ENCODE measurements at places on chromosomes 13 and 19.

- no peak for DNase-seq
Observed at GRCh38 chr13:101838323-101838722, 385.8 kb downstream of the ITGBL1 start.

DNA sequence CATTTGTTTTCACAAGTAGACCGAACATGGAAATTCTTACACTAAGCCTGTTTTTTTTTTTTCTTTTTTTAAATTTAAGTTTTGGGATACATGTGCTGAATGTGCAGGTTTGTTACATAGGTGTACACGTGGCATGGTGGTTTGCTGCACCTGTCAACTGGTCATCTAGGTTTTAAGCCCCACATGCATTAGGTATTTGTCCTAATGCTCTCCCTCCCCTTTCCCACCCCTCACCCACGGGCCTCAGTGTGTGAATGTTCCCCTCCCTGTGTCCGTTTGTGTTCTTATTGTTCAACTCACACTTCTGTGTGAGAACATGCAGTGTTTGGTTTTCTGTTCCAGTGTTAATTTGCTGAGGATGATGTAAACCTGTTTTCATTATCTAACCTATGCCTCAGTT, 2.6 kb downstream of the NLRP4 start:
- no peak for DNase-seq

DNA sequence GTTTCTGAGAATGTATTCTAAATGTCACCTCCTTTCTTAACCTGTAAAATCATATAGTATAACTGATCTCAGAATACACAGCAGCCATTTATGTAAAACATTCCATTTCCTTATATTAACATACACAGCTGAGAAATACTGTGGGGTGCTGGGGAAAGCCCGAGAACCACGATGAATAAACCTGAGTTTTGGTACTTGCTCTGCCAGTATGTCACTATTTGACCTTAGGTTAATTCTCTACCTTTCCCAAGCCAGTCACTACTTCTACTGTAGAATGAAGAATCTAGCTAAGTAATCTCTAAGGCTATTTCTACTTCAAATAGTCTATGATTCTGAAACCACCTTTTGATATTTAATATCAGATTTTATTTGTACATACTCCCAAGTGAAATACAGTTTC, 173.7 kb downstream of the TBC1D4 start:
- DNase-seq: no peak

GRCh38 chr19:12680034-12680433, 1.6 kb downstream of the DHPS start:
- no peak for DNase-seq

GRCh38 chr19:18193388-18194180, 566 bp downstream of the MPV17L2 start:
- DNase-seq: no peak

GRCh38 chr13:44276061-44276460, 97.6 kb upstream of the SERP2 start:
- no peak for DNase-seq

DNA sequence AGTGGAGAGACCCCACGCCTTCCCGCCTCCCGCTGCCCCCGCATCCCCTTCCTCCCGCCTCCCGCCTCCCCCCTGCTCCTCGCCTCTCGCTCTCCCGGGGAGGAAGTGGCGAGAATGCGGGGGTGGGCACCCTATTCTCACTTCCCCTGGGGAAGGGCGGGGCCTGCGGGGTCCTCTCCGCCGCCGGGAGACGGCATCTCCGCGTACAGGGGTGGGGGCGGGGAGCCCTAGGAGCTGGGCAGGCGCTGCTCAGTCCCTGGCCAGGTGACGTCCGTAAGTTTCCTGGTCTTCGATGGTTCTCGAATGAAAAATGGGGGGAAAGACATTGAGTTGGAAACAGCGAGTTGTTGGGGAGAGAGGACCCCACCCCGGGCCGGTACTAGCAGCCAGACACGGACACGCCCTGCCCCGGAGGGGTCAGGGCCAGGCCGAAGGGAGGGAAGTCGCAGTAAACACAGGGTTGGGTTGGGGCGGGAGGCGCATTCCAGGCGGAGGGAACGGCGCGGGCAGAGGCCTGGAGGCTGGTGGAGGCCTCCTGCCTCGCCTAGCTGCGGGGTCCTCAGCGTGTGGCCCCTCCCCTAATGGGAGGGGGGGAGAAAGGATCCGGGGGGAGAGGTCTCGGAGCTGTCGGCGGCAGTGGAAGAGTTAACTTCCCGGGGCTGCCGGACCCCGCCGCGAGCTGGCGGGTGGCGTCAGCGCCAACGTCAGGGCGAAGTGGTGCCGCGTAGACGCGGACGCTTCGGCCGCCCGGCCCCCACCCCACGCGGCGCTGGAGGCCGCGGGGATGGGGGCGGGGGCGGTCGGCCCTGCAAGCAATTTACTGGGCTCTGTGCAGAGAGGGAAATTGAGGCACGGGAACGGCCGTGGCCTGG, 10.4 kb upstream of the JUND start:
- peak; percentile 56 for DNase-seq

DNA sequence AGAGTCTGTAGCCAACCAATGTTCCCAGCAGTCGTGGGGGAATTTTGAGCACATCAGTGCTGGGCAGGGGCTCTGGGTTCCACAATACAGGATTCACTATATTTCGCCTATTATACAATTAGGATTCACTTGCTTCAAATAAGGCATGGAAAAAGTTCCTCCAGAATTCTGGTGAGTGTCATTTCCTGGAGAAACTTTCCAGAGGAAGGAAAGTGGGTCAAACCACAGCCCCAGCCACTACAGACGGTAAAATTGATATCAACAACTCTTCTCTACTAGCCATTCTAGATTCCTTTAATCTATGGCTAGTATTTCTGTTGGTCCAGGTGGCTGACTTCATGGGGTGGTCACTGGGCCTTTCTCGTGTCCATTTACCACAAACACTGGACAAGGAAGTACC, 10.5 kb downstream of the MYCBP2 start:
- no peak for DNase-seq

GRCh38 chr19:48419158-48419920, 25.9 kb downstream of the GRIN2D start:
- peak; percentile 61 for DNase-seq

DNA sequence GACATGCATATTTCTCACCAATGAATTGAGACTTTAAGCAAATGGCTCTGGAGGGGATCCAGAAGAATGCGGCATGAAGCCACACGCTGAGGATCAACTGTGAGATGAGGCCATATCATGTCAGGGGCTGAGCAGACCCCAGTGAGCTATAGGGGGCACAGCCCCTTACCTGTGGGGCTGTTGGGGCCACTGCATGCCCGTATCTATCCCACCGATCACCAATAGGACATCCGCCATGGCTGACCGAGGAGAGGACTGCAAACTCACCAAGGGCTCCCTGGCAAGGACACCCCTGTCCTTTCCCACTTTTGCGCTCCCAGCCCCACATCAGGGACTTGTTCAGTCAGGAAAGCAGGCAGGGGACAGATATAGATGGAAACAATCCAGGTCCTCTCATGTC, 78.0 kb downstream of the SERP2 start:
- no peak for DNase-seq

DNA sequence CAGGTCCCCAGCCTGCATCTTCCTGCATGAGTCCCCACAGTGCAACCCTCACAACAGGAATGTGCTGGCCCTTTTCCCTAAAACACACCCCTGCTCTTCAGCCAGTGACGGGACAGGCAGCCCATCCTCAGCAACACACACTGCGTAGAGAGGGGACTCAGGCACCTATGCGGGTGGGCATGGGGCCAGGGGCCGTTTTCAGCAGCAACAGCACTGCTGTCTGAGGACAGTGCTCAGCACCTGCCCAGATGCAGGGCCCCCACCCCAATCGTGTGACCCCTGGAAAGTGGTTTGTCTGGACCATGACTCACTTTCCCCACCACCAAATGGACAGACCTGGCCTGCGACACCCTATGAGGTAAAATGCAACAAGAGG, 28.0 kb upstream of the ISYNA1 start:
- DNase-seq: no peak

DNA sequence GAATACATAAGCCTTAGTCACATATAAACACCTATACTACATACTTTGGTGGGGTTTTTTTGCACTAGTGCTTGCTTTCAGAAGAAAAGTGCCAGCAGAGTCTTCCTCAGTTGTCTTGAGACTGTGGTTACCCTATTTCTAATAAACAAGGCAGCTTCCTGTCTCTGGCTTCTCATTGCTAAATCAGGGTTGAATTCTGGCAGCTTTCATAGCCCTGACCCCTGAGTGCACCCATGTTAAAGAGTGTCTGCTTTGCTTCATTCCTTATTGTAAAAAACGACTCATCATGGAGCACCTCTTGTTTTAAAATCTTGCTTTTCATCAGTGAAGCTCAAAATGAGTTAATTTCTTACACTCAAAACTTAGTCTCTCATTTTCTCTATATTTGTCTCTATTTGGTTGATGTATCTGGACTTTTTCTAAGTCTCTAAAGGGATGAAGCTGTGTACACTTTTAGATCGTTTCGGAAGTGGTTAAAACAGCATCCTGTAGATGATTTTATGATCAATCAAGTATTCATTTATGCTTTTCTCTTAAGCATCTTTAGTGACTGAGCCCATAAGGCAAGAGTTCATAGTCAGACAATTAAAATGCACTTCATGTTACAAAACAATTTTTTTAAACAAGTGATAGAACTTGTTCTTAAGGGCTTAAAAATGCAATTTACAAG, 72.1 kb downstream of the KLF12 start:
- DNase-seq: no peak
